ENCODE measurements at places on chromosomes 5 and 9.

GRCh38 chr5:148474025-148474511, 90.3 kb downstream of the FBXO38 start:
- ATAC-seq, result no peak

DNA sequence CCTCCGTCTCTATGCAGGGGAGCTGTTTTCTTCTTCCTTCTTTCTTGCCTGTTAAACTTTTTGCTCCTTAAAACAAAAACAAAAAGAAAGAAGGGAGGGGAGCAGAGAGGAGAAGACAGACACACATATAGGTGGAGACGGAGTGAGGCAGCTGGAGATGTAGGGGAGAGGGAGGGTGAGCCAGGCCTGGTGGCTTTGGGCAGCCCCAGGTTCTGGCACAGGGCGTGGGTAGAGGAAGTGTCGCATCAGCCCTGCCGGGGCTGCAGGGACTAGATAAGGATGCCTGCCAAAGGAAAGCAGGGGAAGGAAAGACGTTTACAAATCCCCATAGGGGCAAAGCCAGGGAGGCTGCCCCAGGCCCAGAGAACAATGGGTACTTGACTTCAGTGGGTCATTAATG, 38.7 kb upstream of the PTGS1 start:
- ATAC-seq, result no peak

DNA sequence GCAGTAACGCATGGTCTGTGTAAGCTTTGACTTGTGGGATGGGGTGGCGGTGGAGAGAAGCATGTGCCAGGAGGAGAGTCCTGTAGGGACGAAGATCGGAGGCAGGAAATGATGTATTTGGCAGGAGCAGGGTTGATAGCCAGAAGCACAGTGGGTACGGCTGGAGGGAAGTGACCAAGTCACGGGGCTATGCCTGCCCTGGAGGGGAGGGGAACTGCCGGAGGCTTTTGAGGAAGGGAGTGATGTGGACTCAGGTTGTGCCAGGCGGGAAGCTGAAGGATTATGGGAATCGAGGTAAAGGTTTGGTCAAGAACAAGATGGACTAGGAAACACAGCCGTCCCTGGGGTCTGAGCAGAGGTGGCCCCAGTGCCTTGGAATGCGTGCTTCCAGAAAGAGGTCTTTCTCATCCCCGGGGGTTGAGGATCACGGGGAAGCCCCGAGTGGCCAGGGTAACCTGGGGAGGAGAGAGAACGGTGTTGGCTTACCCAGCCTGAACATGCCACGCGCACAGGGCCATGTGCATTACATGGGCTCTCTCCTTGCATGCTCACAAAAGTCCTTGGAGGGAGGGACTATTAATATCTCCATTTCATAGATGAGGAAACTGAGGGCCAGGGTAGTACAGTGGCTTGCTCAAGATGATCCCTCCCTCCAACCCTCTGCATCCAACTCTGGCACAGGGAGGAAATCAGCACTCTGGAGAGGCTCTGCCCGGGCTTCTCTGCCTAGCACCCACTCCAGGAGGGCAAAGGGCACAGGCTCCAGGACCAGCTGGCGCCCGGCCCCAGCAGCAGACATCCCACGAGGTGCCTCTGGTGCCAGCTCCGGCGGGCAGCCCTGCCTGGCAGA, 253.8 kb downstream of the PBX3 start:
- ATAC-seq, result no peak

DNA sequence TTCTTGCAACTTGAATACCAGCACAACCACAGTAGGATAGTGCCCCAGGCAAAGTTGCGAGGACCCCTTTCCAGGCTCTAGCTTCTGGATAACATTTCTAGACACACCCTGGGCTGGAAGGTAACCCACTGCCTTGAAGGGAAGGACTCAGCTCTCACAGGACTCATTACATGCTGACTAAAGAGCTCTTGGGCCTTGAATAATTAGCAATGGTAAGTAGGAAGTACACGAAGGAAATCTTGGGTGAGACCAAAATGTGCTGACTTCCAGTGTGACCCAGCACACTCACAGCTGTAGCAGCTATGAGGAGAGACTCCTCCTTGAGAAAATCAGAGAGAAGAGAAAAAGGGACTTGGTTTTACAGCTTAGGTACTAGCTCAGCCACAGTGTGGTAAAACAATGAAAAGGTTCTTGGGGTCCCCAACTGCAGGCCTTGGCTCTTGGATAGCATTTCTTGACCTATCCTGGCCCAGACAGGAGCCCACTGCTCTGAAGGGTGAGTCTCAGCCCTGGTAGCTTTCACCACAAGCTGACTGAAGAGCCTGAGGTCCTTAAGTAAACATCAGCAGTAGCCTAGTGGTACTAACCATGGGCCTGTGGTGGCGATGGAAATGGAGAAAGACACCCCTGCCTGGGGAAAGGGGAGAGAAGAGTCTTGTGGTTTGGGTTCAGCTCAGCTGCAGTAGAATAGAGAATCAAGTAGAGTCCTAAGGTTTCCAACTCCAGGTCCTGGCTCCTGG, 621.7 kb downstream of the SEMA5A start:
- ATAC-seq, result no peak

GRCh38 chr5:56313004-56313531, 79.9 kb upstream of the ANKRD55 start:
- ATAC-seq, result peak; percentile 58

- no peak for ATAC-seq
Measured at GRCh38 chr5:1933364-1934055, 50.8 kb upstream of the IRX4 start.

DNA sequence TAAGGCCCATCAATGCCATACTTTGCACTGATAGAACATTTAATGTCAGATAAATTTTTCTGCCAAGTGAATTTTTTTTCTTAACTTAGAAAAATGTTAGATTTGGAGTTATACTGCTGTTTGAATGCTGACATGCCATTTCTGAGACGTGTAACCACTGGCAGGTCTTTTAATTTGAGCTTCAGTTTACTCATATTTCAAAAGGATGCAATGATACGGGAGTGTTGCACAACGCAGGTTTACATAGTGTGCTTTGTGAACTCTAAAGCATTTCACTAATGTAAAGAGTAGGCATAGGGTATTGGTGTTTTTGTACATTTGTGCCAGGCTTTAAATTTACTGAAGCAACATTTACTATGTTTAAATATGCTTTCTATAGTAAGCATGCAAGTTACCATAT, 4.2 kb downstream of the ZBTB43 start:
- ATAC-seq, result no peak

GRCh38 chr9:127722055-127722745, 6.3 kb downstream of the TTC16 start:
- no peak for ATAC-seq

DNA sequence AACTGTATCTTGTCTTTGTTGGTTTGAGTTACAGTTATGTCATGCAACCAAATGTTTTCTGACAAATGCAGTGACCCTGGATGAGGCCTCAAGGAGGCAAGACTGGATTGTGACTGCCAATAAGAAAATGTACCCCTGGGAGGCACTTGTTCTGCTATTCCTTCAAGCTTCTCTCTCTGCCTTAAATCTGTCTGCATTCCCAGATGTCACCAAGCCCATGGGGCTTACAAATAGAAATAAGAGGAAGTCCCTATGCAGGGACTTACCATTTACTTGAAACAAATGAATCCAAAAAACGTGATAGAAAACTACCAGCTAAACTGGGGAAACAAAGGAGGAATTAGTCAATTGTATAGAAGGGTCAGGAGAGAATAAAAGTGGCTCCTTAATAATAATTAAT, 8.2 kb upstream of the PARP8 start:
- ATAC-seq, result no peak

DNA sequence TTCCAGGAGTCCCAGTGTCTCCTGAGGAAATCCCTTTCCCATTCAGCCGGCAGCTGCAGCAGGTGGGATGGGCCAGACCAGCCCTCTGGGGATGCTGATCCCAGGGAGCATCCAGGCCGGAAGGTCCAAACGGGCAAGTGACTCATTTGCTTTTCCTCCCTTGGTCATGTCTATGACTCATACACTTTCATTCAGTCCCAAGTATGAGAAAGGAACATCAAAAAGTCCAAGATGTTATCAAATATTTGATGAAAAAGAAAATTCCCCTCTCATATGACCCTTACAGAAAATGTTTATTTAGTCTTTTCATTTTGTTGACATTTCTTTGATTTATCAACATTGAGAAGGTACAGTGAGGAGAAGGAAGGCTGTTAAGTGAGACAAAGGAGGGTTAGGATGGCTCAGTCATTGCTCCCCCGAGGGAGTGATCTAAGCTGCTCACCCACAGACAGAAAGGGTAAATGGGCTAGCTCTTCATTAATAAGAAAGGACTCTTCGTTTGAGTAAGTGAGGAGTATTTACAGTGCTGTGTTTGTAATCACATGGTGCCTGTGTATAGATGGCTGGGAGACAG, 117.6 kb upstream of the ANKRD55 start:
- ATAC-seq, result peak; percentile 22

DNA sequence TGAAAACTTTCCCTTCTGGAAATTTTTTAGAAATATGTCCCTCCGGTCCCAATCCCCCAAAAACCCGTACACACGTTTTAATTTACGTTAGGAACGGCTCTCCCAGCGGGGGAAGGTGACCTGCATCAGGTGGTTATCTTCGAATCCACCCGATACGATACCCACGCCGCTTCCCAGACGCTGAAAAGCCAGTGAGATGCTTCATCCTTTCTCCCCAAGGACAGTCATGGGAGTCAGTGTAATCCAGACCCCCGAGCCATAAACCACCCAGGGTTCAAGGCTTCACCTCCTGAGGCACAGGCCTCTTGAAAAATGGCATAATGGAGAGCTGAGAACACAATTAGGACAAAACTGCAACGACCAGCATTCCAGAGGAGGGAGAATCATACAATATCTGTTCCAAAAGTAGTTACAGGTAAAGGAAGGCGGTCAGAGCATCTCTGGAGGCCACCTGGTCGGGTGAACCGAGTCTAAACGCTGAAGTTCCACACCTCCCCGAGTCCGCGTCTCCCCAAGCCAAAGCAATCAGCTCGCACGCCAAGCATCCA, 857 bp downstream of the FAM169A start:
- ATAC-seq, result peak; percentile 30

DNA sequence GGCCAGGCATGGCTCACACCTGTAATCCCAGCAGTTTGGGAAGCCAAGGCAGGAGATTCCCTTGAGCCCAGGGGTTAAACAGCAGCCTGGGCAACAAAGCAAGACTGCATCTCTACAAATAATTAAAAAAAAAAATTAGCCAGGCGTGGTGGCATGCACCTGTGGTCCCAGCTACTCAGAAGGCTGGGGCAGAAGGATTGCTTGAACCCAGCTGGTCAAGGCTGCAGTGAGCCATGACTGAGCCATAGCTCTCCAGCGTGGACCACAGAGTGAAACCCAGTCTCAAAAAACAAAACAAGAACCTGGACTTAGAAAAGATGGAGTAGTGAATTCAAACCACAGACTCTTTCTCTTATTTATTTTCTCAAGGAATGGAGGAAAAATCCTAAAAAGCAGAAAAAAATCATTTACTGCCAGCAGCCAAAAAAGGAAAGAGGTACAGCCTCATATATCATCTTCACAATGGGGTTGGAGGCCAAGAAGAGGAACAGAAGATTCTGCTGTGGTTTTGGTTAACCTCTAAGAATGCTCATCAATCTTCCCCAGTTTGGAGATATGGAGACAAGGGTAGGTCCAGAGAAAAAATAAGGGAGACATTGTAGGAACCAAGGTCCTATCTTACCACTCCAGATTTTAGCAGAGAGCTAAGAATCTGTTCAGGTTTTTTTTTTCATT, 40.0 kb upstream of the MYO10 start:
- no peak for ATAC-seq

DNA sequence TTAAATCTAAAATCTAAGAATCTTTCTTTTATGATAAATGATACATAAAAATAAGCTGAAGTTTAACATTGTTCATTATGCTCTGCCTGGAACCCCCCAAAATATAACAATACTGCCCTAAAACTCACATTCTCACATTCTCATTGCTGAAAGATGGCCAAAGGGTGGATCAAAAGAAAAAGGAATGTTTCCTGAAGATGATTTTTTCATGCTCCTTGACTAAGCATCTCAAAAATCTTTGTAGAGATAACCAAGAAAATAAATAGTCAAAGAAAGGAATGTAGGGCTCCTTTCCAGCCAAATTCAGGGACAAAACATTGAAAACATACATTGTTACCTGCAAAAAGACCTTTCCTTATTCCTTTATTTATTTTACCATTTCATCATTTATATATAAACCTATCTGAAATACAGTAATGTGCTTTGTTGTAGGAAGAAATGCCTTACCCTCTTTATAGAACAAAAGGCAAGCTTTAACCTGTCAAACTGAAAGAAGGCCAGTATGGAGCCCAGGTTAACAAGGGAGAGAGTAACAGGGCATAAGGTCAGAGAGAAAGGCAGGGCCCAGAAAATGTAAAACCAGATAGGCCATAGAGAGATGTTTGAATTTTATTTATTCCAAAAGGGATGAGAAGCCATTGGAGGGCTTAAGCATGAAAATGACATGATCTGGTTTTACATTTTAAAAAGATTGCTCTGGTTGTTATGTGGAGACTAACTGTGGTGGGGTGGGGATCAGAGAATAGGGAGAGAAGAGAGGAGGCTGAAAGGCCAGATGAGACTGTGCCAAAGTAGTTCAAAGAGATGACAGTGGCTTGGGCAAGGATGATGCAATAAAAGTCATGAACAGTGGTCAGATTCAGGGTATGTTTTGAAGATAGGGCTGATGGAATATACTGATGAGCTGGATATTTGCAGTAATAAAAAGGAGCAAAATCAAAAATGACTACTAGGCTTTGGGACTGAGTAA, 37.3 kb upstream of the CDK5RAP2 start:
- no peak for ATAC-seq

DNA sequence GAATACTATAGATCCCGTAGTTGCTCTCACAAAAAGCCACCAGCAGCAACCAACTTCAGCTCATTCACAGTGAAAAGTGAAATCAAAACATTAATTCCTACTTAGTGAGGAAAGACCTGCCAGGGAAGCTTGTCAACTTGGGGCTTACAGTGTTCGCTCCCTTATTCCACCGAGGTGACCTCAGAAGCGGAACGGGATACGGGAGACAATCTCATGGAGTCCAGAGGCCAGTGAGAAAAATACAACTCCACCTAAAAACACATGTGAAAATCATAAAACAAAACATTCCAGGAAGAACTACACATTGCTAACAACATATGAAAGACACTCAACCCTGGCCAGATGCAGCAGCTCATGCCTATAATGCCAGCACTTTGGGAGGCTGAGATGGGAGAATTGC, 11.6 kb downstream of the EPB41L4B start:
- no peak for ATAC-seq

DNA sequence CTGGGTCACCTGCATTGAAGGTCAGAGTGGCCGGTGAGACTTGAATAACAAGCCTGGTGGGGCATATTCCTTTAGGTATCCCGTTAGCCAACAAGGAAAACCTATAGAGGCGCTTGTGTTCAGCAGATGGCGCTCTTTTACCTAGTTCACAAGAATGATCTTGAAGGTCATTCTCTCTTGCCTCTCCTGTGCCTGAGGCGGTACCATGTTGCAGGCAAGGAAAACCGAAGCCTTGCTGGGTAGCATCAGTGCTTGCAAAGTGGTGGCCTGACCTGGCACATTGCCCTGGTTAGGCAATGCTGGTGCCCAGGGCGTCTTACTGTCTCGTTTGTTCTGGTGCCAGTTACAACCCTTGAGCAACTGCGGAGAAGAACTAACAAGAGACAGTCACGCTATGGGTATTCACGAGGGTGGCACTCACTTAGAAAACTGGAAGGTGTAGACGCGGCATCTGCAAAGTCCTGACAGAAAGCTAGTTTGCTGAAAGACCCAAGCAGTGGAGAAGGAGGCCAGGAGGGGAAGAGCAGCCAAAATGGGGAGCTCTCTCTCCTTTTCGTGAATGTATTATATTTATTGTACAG, 56.7 kb downstream of the AOPEP start:
- ATAC-seq, result peak; percentile 30

All from activated CD4-positive, CD25-positive, alpha-beta regulatory T cell treated with anti-CD3 and anti-CD28 coated beads, Interleukin-2, amount 50 U/mL, for 24 hours (primary cell).